Activated CD4-positive, CD25-positive, alpha-beta regulatory T cell (primary cell): ENCODE measurements at places on chromosomes 16 and 17.

GRCh38 chr17:43620581-43620980, 41.1 kb downstream of the MEOX1 start:
- no peak for DNase-seq

GRCh38 chr17:74728702-74729075, 8.4 kb upstream of the RAB37 start:
- no peak for DNase-seq

GRCh38 chr16:85491058-85491771, 121.9 kb upstream of the GSE1 start:
- no peak for DNase-seq

DNA sequence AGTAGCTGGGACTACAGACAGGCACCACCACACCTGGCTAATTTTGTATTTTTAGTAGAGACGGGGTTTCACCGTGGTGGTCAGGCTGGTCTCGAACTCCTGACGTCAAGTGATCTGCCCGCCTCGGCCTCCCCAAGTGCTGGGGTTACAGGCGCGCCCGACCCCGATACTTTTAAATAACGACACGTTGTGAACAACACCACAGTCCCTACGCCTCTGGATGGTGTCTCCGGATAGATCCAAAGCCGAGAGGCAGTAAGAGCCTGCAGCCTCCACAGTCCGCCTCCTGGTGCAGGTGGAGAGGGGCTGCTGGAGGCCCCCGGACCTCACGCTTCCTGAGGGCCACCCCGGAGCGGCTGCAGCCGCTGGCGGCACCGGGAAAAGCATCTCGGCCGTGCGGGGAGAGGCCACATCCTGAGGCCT, 741 bp upstream of the TLCD3A start:
- DNase-seq = no peak

DNA sequence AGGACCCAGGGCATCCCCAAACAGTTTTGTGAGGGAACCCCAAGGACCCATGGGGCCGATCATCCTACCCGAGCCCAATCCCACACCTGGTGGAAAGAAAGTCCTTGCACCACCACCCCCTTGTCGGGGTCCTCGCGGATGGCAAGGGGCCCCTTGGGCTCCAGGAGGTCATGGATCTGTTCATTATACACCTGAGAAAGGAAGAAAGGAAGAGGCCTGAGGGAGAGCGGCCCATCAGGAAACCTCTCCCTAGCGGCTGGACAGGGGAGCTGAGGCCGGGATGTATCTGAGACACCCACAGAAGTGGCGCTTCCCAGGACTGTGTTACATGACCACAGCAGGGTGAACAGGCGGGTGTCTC, 12.8 kb downstream of the KIF18B start:
- DNase-seq = no peak

GRCh38 chr17:39699818-39700147, at the start of gene ERBB2:
Gene ERBB2, plus strand, starts transcription at chr17:39700064. Its CDS starts 175 bp downstream, at chr17:39700239.
- no peak for DNase-seq

DNA sequence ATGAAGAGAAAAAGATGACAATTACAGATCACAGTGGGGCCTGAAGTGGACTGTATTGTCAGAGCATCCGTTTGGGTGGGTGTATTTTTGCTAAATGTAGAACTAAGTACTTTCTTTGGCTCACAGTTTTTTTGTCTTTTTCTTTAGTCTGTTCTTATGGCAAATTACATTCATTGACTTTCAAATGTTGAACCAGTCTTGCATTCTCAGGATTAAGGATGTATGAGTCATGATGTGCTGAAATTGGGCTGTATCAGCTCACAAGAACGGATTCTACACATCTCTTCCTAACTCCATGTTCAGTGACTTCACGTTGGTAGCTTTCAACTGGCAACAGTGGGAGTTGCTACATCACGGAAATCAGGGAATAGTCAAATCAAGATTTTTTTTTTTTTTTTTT, 66.5 kb downstream of the TEX2 start:
- DNase-seq = no peak

- DNase-seq = no peak
These were observed 24.1 kb upstream of the ADORA2B start for GRCh38 chr17:15920758-15921239.

DNA sequence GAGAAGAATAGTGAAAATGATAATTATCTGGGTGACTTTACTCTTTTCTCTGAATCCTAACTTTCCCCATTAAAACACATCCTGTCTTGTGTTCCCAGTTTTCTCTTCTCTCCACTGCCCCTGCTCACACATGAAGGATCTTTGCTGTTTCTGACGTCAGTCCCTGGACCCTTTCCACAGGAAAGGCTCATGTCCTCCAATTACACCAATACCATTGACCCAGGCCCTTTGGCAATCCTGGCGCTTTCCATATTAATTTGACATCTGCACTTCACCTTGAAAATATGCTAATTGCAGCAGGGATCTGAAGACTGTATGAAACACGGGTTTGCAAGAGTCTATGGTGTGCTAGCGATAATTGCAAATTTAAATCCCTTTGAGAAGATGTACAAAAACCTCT, 170.2 kb upstream of the GOT2 start:
- no peak for DNase-seq

DNA sequence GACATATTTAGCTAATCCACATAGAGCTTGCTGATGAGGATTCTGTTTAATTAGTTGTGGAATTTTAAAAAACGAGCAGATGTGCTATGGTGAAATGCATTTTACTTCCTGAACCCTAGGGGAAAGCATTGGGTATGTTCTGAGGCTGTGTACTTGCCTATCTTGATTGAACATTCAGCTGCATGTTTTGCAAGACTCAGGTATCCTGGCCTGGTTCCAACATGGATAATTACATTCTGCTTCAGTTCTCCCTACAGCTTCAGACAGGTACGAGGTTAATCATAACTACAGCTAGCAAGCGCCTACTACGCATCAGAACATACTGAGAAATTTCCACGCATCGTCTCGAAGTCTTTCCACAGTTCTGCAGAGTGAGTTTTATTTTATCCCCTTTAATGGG, 77.0 kb downstream of the HS3ST2 start:
- DNase-seq = no peak

DNA sequence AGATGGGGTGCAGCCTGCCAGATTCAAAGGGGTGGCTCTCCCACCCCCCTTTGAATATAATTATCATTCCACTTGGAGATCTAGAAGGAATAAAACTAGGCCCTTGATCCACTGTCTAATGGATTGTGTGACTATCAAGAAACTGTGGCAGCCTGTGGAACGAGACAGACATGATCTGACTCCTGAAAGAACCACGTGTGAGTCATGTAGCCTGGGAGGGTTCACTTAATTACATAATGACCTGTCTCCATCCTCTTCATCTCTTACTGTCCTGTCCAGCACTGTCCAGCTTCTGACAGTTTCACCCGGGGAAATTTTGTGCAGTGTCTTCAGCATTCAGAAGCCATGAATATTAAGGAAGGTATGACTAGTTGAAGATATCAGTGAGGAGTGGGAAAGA, 43.3 kb upstream of the CDH13 start:
- no peak for DNase-seq

DNA sequence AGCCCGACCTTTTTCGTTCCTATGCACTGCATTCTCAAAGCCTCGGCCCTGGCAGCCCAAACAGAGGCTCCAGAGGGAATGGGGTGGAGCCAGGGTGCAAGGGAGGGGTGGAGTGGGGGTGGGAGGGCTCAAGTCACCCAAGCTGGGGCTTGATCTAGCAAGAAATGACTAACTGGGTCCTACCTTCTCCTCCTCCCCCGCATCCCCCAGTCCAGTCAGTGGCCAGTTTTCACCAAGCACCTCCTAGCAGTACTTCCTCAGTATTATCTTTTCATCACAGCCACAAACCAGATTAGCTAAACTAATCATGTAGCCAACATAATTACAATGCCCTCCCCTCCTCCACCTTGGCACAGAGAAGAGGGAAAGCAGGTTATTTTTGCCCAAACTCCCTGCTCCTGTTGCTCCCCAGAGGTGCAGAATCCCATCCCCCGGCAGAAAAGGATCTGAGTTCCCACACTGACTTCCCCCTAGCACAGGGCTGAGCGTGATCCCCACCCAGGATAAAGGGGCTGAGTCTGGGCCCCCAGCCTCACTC, 2.2 kb downstream of the JUP start:
- no peak for DNase-seq

GRCh38 chr16:12245921-12246720, 269.6 kb downstream of the SNX29 start:
- DNase-seq = no peak
